ENCODE measurements at places on chromosomes 5 and 9.

DNA sequence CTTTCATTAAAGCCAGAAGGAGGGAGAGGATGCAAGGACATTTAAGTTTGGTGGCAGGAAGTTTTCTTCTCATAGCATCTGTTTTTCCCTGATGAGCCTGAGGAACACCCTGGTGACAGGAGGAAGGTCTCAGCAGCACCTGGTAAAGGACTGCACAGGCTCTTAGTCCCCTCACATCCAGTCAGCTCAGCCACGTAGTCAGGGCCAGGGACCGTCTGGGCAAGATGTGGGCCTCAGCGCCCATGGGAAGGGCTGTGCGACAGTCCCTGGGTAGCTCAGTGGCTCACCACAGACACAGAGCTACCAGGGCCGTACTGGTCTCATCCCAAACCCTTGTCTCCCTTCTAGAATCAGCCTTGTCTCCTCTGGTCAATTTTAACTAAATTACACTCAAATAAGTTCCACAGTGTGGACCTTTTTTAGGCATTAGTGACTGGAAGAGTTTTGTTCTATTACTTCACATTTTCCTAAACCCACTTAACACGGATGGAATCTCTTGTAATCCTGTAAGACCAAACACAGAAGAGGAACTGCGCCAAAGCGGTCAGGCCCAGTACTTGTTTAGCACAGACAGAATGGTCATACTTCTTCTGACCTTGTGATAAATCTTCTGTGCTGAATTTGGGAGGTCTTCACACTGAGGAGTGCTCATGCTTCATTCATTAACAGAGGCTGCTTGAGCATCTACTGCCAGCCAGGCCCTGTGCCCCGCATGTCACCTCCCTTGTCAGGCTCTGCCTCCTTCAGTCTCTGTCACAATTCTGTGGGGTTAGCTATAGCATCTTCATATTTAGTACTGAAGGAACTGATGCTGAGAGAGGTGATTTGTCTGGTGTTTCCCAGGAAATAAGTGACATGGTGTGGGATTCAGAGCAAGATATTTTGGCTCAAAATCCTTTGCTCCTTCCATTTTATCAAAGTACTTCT is 91.4 kb downstream of the ANGPTL2 start:
- DNase-seq = no peak

- DNase-seq = no peak
Observed at GRCh38 chr5:142206801-142207200, 98.2 kb downstream of the NDFIP1 start.

GRCh38 chr5:149041242-149041641 is 21.6 kb downstream of the SH3TC2 start:
- DNase-seq = peak; percentile 5

GRCh38 chr5:6321078-6321477 is 57.3 kb downstream of the MED10 start:
- DNase-seq = no peak

DNA sequence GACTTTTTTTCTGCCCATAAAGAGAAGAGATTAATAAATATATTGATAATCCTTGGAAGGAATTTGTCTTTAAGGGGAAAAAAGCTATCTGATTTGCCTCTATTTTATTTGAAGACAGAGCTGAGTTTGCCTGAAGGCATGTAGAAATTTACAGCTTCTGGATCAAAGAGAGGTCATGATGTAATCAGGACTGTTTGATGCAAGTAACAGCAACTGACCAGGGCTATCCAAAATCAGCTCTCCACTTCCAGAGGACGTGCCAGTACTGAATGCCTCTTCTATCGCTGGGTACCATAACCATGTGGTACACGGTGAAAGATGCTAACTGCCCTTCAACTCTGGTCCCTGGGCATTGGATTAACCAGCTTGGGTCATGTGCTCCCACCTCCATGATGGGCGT is 90.6 kb downstream of the ZFAND5 start:
- DNase-seq = no peak

- no peak for DNase-seq
Observed at GRCh38 chr9:91221332-91221731, 140.4 kb downstream of the AUH start.

DNA sequence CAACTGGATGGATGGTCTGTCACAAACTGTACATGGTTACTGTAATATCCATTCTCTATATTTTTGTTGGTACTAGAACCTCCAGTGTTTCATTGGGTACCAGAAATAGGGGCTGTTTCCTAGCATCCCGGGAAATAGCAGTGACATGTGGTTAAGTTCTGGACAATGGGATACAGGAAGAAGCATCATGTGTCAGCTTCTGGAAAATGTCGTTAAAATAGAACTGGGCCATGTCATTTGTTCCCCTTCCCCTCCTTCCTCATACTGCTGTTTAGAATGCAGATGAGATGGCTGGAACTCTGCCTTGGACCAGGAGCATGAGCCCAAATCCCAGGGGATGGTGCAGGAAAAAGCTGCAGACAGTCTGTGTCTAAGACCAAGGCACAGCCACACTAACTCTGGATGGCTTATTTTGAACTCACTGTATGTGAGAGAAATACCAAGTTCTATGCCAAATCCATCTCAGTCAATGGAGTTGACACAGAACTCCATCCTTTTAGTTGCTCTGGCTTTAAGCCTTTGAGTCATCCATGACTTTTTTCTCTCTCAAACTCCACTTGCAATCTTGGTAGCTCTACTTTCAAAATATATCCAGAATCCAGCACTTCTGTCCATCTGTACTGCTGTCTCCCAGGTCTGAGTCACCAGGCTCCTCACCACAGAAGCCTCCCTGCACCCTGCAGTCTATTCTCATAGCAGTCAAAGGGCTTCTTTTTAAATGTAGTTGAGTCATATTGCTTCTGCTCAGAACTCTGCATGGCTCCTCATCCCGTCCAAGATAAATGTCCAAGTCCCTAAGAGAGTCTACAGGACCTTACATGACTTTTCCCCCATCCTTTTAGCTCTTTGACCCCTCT is 184.2 kb downstream of the NSG2 start:
- DNase-seq = no peak

DNA sequence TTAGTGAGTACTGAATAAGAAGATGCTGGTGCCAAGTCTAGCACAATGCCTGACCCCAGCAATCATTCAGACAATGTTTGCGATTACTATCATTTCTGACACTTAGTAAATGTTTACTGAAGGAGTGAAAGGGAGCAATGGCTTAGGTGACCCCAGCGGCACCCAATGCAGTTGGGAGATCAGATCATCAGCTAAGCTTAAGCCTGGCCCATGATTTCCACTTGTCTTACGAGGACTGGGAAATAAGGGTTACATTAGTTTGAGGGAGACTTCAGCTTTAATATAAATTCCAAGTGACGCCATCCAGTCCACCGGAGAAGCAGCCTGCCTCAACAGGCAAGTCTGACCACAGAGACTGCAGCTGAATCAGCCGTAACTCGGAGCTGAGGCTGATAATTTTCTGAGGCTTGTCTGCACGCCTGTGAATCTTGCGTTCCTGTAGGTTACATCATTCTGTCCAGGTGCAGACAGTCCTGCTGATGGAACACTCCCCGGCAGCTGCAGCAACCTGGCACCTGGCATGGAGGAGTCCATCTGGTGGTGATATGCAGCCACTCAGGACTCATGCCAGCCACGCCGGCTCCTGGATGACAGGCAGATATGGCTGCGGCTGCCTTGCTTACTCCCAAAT is 34.9 kb upstream of the FGF1 start:
- DNase-seq = no peak

- DNase-seq = no peak
Observed at GRCh38 chr9:33489066-33489465, 15.3 kb upstream of the NOL6 start.

- DNase-seq = no peak
Observed at GRCh38 chr5:96869372-96869641, 7.0 kb upstream of the ERAP2 start.

GRCh38 chr5:112968411-112969106 is 8.0 kb upstream of the DCP2 start:
- no peak for DNase-seq

DNA sequence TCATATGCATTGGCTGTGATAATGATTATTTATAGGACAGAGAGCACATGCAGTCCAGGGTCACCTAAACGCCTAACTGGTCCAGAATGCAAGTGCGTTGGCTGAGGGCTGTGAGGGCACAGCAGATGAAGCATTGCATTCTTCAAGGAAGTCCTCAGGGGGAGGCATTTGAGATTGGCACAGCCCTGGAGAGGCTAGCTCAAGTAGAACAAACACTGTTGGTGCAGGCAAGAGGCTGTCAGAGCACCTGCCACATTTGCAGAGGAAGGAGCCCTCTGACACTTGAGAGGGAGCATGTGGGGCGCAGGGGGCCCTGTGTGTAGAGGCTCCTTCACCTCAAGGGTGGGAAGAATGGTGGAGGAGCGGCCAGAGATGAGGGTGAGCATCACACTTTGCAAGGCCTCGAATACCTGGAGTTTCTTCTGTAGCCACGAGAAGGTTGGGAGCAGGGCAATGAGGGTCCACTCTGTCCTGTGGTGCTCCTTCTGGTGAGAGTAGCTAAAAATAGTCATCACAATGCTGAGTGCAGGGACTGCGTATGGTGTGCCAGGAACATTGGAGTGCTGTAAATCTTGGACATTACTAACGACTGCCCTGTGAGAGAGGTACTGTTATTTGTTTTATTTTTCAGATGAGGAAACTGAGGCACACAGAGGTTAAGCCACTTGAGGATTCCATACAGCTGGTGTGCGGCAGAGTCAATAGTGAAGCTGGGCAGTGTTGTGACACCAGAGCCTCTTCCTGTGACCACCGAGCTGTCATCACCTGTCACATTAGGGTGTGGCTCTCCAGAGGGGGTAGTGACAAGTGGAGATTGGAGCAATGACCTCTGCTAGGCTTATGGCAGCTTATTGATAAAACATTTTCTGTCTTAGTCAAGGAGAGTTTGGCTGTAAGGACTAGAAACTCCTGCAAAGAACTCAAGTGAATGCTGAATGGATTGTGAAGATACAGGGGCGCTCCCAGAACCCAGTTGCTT is 100.2 kb downstream of the PIP5K1B start:
- DNase-seq = no peak

DNA sequence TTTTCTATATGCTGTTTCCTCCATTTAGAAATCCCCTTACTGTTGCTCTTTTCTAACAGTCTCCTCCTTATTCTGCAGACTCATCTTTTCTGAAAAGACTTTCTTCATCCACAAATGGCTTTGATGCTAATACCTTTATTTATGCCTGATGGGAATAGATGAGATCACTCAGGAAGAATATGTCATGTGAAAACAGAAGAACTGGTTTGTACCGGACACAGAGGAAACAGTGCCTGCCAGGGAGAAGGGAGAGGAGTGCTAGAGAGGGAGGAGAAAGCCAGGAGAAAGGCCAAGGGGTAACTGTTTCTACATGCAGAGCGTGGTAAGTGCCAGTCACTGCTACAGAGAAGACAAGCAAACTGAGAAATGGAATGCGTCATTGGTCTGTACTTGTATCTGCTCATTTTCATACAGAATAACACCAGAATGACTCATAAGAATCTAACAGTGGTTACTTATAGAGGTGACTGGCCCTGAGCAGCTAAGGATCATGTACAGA is 45.9 kb upstream of the PJA2 start:
- DNase-seq = peak; percentile 27

DNA sequence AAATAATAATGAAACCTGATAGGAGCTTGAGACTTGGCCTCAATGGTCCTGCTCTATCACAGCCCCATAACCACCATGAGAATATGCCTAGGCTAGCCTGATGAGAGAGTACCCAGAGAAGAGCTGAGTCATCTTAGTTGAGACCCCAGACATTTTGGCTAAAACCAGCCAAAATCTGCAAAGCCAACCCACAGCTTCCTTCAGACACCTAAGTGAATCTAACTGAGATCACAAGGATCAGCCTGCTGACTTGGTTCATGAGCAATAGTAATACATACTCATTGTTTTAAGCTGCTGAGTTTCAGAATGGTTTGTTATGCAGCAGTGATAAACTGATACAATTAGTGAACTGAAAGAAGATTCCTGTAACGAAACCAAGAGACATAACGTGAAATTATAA is 473.7 kb upstream of the PTGER4 start:
- no peak for DNase-seq

- DNase-seq = no peak
Observed at GRCh38 chr9:11742471-11742870, 950.7 kb upstream of the TYRP1 start.

- DNase-seq = no peak
Observed at GRCh38 chr5:177972613-177973012, 23.4 kb downstream of the PROP1 start.

DNA sequence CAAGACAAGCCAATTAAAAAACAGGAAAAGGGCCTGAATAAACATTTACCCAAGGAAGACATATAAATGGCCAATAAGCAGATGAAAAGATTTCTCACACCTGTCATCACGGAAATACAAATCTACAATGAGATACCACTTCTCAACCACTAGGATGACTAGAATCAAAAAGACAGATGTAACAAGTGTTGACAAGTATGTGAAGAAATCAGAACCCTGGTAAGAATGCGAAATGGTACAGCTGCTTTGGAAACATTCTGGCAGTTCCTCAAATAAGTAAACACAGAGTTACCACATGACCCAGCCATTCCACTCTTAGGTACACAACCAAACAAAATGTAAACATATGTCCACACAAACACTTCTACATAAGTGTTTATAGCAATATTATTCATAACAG is 32.5 kb downstream of the LEAP2 start:
- peak; percentile 40 for DNase-seq

- DNase-seq = no peak
Observed at GRCh38 chr9:78278801-78279200, 18.1 kb upstream of the PSAT1 start.

- DNase-seq = no peak
Observed at GRCh38 chr9:128636556-128637530, 19.8 kb downstream of the DYNC2I2 start.

DNA sequence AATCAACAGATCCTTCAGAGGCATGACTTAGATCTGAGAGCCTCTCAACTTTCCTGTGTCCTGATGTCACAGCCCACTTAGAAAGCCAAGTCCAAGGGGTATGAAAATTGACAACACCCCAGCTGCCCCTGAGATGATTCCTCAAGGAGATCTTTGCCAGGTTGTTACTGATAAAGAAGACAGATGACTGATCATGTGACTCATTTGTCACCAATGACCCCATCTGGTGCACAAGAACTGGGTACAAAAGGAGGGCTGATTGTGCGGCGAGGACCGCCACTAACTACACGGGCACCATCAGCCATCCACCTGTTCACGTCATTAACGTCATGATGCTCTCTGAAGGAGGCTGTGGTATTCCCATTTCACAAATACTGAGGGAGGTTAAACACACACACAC is 583.2 kb upstream of the KLF4 start:
- no peak for DNase-seq

GRCh38 chr5:15601274-15601673 is 101.3 kb downstream of the FBXL7 start:
- no peak for DNase-seq

DNA sequence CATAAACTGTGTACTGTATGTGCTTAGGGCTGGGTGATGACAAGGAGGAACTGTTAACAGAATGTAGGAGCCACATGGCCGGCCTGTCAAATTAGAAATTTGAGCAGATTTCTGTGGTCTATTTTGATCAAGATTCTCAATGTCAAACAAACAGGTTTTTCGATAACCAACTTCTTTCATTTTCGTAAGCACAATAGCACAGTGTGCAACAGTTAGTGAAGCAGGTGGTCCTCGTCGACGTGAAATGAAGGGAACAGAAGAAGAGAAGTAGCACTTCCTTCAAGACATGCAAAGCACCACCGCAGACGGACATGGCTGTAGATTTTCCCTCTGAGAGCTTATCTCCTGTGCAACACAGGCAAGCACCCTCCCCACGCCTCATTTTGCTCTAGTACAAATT is 252.1 kb downstream of the CRB2 start:
- no peak for DNase-seq
